Smooth muscle cell of trachea (primary cell): ENCODE measurements at places on chromosomes 5 and 9. TPM values are rescaled to one million over a fixed set of nuclear protein-coding genes. Genes with fewer than 3 reads are reported as not detected.

GEMIN5 gene
- 17.7 and 18.7 TPM in 2 replicates for total RNA-seq

PCDHGA11 gene
- 23.0 and 26.9 TPM in 2 replicates for total RNA-seq

SLC6A3 gene
- under 0.01 TPM in 1 of 2 replicates, not detected in the other for total RNA-seq

MEIKIN gene
- total RNA-seq: not detected in 2 replicates

DROSHA gene
- total RNA-seq: 43.5 and 57.5 TPM in 2 replicates

ACTBL2 gene
- not detected in 2 replicates for total RNA-seq

MGAT1 gene
- total RNA-seq: 116 and 140 TPM in 2 replicates

TAF1L gene
- under 0.01 TPM in 2 replicates for total RNA-seq
